ENCODE measurements at places on chromosomes 6 and 20.

DNA sequence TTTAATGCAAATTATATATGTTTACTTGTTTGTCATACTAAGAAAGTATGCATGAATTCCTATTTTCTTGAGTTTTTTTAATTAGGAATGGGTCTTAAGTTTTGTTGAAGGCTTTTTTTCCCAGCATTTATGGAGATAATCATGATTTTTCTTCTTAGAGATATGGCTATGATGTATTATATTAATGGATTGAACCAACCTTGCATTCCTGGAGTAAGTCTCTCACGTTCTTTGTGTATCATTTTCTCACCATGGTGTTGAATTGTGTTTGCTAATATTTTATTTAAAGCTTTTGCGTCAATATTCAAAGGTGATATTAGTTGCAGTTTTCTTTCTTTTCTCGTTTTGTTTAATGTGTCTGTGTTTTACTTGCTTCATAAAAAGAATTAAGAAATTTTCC is 48.4 kb upstream of the SLC35D3 start:
- DNase-seq, result no peak

- DNase-seq, result no peak
Measured at GRCh38 chr6:134930463-134930862, 19.4 kb downstream of the ALDH8A1 start.

DNA sequence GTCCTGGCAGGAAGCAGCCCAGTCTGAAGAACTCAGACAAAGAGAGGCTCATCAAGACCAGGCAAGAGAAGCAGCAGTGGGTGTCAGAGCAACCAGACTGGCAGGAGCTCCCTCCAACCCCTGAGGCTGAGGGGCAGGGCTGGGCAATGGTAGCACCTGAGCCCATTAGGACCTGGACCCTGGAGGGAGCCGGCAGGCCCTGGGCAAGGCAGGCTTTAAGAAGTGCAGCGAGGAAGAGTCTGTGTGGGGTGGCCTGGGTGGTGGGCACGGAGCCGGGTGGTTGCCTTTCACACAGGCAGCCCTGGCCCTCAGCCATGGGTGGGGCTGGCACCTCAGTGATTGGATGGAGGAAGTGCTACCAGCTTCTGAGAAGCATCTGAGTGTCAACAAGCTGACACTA is 33.1 kb upstream of the IRF4 start:
- no peak for DNase-seq

DNA sequence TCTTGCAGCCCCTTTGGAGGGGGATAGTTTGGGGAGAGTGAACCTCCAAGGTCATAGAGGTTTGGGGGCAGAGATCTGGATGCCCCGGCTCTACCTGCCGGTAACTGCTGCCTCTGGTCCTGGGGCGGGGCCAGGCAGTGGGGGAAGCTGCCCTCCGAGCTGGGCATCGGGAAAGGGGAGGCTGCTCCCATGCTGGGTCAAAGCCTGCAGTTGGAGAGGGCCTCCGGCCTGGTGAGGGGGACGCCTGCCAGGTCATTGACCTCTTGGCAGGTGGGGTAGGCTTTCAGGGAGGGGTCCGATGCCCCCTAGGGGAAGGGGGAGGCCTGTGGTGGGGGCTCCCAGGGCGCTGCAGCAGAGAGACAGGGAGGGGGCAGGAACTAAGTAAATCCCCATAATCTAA is 7.1 kb downstream of the COL11A2 start:
- no peak for DNase-seq

GRCh38 chr20:57310821-57311514 is 18.6 kb upstream of the SPO11 start:
- DNase-seq, result no peak

DNA sequence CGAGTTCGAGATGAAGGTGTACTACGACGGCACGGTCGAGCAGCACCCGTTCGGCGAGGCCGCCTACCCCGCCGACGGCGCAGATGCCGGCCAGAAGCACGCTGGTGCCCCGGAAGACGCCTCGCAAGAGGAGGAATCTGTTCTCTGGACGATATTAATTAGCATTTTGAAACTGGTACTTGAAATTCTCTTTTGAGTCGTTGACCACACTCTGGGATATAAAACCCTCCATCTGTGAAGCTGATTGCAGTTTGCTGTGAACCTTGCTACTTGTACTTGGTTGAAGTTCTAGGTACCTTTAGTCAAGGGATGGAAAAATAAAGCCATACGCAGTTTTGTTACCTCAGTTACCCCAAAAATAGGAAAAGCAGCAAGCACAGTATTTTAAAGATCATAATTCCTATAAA is 917 bp downstream of the C6orf120 start:
- no peak for DNase-seq
